ENCODE measurements at places on chromosomes 7 and 10.

GRCh38 chr10:133394801-133395221, 854 bp downstream of the MTG1 start:
- no peak for DNase-seq

DNA sequence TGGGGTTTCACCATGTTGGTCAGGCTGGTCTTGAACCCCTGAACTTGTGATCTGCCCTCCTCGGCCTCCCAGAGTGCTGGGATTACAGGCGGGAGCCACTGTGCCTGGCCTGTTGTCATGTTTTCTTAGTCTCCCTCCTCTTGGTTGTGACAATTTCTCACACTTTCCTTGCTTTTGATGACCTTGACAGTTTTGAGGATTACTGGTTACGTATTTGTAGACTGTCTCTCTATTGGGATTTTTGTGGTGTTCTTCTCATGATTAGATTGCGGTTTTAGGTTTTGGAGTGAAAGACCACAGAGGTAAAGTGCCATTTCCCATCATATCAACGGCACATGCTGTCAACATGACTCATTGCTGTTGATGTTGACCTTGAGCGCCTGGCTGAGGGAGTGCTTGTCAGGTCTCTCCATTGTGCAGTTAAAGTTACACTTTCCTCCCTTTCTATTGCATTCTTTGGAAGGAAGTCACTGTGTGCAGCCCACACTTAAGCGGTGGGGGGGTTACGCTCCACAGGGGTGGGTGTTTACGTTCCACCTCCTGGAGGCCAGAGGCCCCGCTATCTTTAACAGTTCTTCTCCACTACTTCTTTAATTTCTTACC, 10.8 kb downstream of the NEURL1 start:
- peak; percentile 94 for DNase-seq

GRCh38 chr7:83921271-83921940, 272.5 kb upstream of the SEMA3E start:
- no peak for DNase-seq

DNA sequence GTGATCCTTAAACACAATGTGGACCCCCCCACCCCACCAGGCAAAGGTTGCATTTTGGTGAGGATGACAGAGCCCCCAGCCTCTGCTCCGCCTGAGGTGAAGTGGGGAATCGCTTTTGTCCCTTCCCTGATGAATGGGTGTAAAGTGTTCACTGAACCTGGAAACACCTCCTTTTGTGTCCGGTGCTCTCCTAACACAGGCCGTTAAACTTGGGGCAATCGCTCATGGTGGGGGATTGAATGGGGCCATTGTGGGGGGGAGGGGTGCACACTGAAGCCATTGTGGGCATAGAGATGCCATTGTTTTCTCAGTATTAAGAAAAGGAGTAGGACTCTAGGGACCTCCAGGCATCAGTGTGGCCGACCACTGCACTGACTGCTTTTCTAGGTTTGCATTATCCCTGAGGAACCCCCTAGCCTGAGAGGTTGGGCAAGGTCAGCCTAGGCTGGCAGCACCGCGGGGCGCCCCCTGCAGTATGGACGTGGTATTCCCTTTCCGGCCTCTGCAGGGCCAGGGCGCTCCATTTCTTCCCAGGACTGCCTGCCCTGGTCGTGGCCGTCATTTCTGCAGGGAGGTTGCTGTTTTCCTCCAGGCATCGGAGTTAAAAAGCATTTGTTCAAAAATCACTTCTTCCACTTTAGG, 158.3 kb downstream of the TCF7L2 start:
- no peak for DNase-seq

DNA sequence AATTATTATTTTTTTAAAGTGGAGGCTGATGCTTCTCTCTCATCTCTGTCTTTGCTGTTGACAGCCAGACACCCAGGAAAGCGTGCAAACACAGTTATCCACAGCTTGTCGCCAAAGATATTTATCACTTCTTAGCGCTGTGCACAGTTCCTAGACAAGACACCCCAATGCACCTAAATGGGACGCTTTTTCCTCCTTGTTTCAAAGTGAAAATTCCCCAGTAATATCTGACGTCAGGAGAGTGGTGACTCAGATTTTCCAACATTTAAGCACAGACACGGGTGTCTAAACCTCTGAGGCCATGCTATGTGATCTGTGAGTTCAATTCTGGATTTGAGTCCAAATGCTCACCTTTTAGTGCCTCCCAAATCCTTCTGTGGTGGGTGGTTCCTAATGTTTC, 151.6 kb downstream of the EMX2 start:
- DNase-seq = no peak

- no peak for DNase-seq
These were observed 3.9 kb upstream of the VGF start for GRCh38 chr7:101169110-101169837.

- DNase-seq = no peak
These were observed 51.1 kb downstream of the CPEB3 start for GRCh38 chr10:92239600-92240288.

GRCh38 chr7:96837593-96837992, 127.9 kb upstream of the SEM1 start:
- DNase-seq = no peak

Data from astrocyte of the cerebellum (primary cell).